Esophagus squamous epithelium (tissue), 5 donors: ENCODE measurements at places on chromosomes 3 and 15.

GRCh38 chr3:26703519-26703918, 80.9 kb downstream of the LRRC3B start:
- no peak for DNase-seq

- DNase-seq: no peak
These were observed 45.6 kb downstream of the LRRC3B start for GRCh38 chr3:26668171-26668570.

DNA sequence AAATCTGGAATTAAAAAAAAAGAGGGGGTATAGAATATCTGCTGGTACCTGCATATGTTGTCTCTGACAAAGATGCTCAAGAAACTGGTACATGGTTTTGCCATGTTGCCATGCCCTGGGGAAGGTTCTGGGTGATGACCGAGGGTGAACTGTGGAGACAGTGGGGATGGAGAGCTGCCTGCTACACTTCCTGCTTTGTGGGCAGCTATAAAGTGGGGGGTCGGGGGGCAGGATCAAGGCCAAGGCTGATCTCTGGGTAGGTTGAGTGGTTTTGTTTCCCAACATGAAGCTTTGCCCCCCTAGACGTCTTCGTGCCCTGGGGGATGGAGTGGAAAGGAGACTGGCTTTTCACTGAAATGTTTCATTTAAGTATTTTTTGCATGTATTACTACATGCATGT, 74.6 kb downstream of the IQSEC1 start:
- no peak for DNase-seq

DNA sequence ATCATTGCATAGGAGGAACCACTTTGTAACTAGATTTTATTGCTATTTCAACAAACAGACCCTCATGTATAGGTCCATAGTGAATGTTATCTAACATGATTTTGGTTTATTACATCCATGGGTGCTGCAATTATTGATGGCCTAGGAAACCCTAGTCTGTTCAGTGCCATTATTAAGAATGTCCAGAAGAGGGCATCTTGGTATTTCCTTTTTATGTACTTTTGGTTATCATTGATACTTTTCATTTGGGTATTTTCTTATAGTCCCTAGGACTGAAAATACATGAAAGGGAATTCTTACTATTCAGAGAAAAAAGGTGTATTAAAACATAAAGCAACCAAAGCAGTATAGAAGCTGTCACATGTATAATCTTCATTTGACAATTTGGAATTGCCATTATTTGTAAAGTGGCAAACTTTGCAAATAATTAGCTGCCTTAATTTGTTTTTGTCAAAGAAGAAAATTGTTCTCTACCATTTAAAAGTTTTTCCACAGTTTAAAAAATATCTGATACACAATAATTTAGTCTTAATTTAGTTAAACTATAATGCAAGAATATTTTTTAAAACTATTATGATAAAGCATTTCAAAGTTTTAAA, 48.7 kb downstream of the CNOT10 start:
- DNase-seq: no peak

DNA sequence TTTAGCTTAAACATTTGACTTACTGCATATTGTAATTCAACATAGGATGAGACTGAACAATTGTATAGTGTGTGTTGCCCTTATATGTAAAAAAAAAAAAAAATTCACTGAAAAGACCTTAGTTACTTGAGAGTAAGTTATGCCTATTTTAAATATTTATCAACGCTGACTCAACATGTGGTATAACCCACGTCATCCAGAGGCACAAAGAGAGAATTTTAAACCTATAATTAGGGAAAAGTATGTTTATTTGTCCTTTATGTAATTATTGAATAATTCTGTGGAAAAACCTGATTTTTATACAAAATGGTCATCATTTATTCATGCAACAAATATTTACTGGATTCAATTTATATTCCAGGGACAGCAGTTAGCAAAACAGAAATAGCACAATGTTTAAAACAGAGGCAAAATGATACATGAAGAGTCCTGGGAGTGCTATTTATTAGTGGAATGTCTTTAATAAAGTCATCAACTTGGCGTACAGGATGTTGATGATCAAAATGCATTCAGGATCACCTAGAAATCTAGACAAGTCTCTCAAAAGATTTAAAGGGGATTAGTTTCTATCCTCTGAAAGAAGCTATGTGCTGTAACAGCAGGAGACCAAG, 223.7 kb downstream of the PCCB start:
- DNase-seq: no peak

DNA sequence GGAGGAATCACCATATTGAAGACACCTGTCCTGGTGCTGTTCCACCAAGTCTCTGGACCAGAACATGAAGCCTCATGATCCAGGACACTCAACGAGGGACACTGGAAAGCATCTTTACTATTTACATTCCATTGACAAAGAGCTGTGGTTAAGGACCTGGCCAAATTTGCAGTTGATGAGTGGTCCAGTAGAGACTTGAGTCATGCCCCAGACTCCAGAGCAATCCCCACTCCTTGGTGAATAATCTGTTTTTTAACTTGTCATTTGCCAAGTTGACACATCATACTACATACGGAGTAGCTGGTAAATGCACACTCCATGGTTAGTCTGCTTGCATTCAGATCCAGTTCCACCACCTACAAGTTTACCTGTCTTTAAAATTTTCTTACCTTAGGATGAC, 1.2 kb upstream of the COL6A6 start:
- no peak for DNase-seq

- no peak for DNase-seq
These were observed 3.9 kb downstream of the CFAP44 start for GRCh38 chr3:113437411-113437810.

DNA sequence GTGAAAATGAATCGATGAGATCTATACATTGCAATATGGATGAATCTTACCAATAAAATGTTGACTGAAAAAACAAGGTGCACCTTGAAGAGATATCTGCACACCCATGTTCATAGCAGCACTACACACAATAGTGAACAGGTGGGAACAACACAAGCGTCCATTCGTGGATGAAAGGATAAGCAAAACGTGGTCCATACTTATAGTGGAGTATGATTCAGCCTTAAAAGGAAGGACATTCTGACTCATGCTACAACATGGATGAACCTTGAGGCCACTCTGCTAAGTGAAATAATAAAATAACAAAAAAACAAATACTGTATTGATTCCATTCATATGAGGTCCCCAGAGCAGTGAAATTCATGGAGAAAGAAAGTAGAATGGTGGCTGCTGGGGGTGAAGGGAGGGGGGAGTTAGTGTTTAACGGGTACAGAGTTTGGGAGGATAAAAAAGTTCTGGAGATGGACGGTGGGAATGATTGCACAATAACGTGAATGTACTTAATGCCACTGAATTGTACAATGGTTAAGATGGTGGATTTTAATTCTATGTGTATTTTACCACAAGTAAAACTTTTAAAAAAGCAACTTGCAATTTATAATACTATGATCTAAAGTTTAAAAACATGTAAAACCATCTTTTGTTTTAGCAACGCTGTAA, 35.6 kb downstream of the IQSEC1 start:
- DNase-seq: no peak

- DNase-seq: no peak
These were observed 82.8 kb upstream of the MRPS22 start for GRCh38 chr3:139260793-139261736.

DNA sequence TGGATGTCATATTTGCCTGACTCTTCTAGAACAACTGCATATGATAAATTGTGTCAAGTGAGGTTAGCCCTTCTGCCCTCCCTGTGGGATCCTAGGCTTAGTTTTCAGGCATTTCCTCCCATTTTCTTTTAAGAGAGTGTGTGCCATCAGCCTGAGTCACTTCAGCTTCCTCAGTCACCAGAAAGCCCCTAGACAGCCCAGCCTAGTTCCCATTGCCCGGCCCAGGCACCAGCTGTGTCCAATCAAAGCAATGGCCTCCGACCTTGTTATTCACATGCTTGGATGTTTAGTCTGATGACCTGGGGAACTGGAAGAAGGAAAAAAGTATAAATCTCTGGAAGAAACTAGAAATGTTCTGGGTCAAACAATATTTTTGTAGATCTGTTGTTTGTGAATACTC, 221.9 kb upstream of the LRIG1 start:
- no peak for DNase-seq

- no peak for DNase-seq
These were observed 4.4 kb downstream of the ACAP2 start for GRCh38 chr3:195438371-195438770.

DNA sequence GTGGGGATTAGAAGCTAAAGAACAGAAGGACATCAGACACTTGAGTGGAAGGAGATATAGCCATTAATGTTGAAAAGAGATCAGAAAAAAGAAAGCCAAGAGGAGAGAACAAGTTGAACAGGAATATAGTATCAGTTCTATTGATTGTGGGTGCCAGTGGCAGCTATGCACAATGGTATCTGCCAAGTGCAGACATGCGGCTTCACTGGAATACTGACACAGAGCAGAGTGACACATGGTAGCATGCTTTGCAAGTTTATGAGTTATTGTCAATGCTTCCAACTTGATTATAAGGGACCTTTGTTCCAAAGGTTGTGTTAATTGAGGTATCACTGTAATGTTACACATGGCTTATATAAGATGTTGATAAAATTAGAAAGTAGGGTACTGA, 42.0 kb upstream of the TP63 start:
- DNase-seq: no peak

- no peak for DNase-seq
These were observed 144.2 kb downstream of the LRTM1 start for GRCh38 chr3:54783611-54784010.

GRCh38 chr15:78810362-78811123, 721 bp downstream of the ADAMTS7 start:
- no peak for DNase-seq

- DNase-seq: no peak
These were observed 47.4 kb downstream of the GPR171 start for GRCh38 chr3:151155409-151156128.

DNA sequence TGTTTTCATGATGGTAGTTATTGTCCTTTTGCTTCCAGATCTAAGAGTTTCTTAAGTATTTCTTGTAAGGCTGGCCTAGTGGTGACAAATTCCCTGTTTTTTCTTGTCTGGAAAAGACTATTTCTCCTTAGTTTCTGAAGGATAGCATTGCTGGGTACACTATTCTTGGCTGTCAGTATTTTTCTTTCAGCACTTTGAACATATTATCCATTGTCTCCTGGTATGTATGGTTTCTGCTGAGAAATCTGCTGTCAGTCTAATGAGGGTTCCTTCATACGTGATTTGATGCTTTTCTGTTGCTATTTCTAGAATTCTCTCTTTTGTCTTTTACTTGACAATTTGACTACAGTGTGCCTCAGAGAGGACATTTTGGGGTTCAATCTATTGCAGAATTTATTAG, 134.3 kb downstream of the CGGBP1 start:
- DNase-seq: no peak

DNA sequence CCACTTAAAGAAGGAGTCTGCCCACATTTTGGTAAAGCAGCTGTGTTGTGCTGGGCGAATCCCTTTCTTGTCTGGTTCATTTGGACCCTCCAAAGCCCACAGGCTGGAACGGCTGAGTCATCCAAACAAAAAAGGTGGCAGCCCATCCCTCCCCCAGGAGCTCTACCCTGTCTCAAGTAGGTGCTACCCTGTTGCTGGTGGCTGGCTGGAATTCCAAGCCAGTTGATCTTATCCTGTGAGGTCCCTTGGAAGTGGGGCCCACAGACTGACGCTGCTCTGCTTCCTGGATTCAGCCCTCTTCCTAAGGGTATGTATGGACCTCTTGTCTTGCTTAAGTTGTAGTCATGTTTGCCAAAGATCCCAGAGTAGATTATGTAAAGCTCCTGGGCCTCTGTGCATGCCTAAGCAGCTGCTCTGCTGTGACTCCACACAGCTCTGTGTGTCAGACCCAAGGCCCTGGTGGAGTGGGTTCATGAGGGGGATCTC, 44.5 kb downstream of the CCR1 start:
- no peak for DNase-seq

DNA sequence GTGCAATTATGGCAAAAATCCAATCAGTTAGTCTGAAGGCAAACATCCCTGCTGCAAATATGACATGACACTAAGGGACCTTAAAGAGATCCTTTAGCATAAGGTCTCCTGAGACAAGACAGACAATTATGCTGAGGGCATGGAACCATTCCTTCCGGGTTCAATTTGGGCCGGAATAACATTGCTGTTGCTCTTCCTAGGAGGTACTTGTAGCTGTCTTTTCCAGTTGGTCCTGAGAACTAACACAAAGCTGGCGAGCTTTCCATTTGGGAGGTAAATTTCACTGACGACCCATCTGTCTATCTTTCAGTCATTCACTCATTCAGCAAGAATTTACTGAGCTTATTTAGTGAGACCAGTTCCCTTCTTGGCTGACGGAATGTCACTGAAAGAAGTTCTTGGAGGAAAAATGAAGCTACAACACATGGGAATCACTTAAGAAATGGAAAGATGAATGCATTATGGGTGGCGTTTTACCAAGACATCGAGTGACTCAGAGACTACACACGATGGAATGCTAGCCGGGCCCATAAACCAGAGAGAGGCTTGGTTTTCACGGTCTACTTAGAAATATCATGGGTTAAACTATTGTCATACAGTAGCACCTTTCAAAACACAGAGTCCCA, 215.5 kb downstream of the PDZRN3 start:
- DNase-seq: no peak
